Ammon's horn (tissue), 1 donor: ENCODE measurements at places on chromosomes 1 and 21.

- DNase-seq = no peak
Measured at GRCh38 chr1:156833603-156834002, 17.0 kb upstream of the SH2D2A start.

- DNase-seq = no peak
Measured at GRCh38 chr1:54919367-54920359, 32.7 kb upstream of the DHCR24 start.

DNA sequence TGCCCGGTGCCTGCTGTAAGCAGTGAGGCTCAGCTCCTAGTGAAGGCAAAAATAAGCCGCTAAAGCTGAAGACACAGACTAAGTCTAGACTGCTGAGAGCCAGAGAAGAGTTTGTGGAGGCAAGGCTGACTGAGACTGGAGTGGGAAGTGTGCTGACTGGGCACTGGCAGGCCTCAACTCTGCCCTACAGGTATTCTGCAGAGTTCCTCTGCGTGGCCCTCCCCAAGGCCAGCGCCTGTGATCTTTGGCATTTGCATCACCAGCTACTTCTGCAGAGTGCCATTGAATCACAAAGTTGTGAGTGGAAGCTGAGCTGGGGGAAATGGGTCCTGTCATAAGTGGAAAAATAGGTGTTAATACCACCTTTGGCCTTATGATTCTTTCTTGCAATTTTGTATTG lies 905.7 kb downstream of the PLA2G4A start:
- DNase-seq = no peak

DNA sequence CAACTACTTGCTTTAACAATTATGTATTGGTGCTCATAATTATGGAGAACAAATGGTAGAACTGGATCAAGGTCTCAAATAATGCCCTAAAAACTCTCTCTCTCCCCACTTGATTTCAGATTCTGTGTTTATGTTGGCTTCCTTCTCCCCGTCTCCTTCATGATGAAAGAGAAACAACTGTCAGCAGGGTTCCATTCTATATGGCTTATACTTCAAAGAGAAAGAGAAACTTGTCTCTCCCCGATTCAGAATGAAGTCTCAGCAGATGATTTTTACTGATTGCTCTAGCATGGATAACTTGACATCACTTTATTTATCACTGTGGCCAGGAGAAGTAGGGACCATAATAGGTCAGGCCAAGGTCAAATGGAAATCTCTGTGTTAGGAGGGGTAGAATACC lies 575.6 kb downstream of the AGBL4 start:
- DNase-seq = no peak
